ENCODE measurements at places on chromosomes 7 and 10.

- no peak for DNase-seq
Observed at GRCh38 chr7:142872106-142872675, 13.4 kb downstream of the TRPV6 start.

- DNase-seq: peak; percentile 95
Observed at GRCh38 chr10:114638821-114639625, 19.1 kb downstream of the ABLIM1 start.

DNA sequence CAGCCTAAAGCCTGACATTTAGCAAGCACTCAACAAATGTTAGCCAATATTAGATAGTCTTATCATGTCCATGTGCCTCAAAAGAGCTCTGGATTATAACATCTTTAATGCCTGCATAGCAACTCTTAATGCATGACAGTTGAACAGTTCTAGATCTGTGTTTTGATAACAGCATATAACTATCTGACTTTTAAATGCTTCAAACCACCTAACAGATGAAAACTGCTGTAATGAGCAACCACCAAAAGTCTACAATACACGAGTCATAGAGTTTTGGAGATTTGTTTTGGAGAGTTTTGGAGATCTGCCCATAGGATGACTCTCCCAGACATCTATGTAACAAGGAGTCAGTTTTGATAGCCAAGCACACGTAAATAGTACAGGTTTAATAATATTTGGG lies 227.3 kb downstream of the TWIST1 start:
- DNase-seq: peak; percentile 90

- no peak for DNase-seq
Observed at GRCh38 chr7:158366346-158366745, 221.3 kb downstream of the PTPRN2 start.

GRCh38 chr7:136874393-136875032 lies 6.1 kb downstream of the CHRM2 start:
- DNase-seq: peak; percentile 73

- no peak for DNase-seq
Observed at GRCh38 chr7:50973814-50974213, 191.1 kb upstream of the GRB10 start.

- no peak for DNase-seq
Observed at GRCh38 chr10:47139121-47139520, 160.9 kb upstream of the GDF10 start.

DNA sequence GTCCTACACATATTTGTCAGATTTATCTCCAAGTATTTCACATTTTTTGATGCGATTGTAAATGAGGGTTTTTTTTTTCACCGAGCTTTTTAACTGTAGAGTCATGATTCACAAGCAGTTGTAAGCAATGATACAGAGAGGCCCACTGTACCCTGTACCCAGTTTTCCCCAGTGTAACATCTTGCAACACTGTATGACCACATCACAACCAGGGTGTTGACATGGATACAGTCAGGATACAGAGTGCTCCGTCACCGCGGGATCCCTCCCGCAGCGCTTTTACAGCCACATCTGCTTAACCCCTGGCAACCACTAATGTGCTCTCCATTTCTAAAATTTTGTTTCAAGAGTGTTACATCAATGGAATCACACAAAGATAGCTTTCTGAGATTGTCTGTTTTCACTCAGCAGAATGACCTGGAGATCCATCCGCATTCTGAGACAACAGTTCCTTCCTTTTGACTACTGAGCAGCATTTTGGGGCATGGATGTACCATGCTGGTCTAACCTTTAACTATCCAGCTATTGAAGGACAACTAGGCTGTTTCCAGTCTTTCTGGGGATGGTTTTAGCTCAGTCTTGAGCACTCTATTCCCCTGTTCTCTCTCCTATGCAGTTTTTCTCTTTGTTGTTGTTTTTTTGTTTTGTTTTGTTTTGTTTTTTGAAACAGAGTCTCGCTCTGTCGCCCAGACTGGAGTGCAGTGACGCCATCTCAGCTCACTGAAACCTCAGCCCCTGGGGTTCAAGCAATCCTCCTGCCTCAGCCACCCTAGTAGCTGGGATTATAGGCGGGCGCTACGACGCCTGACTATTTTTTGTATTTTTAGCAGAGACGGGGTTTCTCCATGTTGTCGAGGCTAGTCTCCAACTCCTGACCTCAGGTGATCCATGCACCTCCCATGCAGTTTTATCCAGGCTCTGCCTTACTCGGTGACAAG lies 25.9 kb downstream of the GPRIN2 start:
- peak; percentile 87 for DNase-seq

GRCh38 chr7:80232979-80233724 lies 98.5 kb downstream of the GNAI1 start:
- DNase-seq: no peak

GRCh38 chr10:14244801-14245211 lies 85.9 kb downstream of the FRMD4A start:
- peak; percentile 38 for DNase-seq

DNA sequence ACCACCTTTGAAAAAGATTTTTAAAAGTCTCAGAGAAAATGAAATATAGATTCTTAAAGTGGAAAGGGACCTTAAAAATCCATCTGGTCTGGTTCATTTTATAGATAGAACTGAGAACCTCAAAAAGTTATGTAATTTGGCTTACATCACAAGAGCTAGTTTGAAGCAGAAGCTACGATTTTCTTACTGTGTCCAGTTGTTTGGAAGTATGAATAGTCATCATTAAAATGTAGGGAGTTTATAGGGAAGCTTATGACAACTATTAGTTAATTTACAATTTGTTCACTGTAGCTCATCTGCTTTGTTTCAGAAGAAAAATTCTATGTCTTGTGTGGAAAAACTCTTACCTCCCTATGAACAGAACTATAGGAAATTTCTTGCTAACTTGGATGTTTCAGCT lies 26.9 kb downstream of the ZEB1 start:
- DNase-seq: peak; percentile 17

GRCh38 chr10:84214612-84215235 lies 10.6 kb downstream of the LRIT2 start:
- no peak for DNase-seq

DNA sequence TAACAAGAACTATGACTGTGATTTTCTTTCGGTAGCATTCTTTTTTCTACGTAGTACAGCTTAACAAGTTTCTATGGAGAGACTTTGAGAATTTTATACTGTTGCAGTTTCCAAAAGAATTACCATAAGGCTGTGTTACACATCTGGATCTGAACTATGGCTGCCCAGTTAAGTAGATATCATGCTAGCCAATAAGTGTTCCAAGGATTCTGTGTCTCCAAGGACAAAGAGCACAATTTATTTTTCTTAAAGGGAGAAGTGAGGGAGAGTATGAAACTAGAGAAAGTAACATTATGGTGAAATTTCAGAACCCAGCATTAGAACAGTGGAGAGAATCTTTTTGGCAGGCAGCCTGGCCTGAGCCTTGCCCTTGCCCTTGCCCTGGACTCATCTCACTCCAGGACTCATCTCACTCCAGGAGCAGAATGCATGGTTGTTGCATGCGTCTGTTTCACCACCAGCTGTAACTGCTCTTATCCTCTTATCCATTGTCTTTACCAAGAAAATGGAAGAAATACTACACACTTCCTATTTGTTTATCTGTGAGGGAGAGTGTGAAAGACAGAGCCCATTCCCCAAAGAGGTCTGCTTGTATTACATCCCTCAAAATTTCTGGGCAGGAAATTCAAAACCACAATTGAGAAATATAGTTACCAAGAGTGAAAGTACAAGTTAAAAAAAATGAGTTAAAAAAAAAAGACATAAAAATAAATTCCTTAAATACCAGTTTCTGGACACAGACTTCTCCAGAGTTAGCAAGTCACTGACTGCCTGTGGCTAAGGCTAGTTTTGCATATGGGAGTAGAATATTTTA lies 1067.5 kb downstream of the NRG3 start:
- DNase-seq: no peak

- peak; percentile 20 for DNase-seq
Observed at GRCh38 chr10:124647421-124648130, 96.6 kb downstream of the FAM53B start.

DNA sequence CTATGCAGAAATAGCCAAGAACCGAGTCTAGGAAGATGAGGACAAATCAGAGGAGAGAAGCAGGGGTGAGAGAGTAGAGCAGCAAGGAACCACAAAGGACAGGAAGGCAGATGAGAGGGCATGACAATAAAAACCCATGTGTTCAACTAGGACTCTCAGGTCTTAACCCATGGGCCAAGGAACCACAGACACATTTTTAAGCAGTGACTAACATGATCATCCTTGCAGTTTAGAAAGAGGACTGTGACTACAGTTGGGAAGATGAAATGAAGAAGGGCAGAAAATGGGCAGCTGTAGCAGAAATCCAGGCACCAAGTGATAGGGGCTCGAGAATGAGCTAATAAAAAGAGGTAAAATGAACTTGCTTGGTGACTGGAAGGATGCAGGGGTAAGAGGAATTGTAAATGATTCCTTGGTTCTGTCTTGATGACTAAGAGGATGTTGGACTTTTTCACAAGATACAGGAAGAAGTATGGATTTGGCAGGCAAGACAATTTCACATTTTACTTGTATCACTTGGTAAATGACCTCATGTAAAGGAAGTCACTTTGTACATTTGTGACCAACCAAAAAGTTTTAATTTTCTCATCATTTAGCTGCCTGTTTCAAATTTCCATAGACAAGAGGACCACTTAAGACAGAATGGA lies 22.8 kb downstream of the SGMS1 start:
- peak; percentile 49 for DNase-seq

DNA sequence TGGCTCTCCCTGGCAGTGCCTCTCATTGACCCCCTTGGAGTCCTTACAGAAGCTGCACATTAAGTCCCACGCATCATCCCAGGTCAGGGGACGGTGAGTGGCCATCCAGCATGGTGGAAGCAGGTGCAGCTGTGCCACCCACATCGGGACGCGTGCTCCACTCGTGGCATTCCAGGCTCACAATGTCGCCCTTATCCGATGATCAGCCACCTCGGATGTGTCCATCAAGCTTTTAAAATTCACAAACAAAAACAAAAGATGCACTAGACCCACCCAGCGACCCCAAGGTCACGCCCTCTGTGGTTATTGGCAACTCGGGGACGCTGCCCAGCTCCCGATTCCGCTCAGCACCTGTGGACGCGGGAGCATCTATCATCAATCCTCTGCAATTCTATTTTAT lies 530.9 kb downstream of the PTPRN2 start:
- no peak for DNase-seq

GRCh38 chr7:91226411-91226810 lies 37.8 kb upstream of the FZD1 start:
- peak; percentile 25 for DNase-seq

- DNase-seq: peak; percentile 65
Observed at GRCh38 chr7:87110778-87111177, 41.5 kb upstream of the DMTF1 start.

- no peak for DNase-seq
Observed at GRCh38 chr7:5597772-5598171, 174.1 kb upstream of the TNRC18 start.

GRCh38 chr7:1669064-1669951 lies 769 bp upstream of the ELFN1 start:
- DNase-seq: peak; percentile 20

DNA sequence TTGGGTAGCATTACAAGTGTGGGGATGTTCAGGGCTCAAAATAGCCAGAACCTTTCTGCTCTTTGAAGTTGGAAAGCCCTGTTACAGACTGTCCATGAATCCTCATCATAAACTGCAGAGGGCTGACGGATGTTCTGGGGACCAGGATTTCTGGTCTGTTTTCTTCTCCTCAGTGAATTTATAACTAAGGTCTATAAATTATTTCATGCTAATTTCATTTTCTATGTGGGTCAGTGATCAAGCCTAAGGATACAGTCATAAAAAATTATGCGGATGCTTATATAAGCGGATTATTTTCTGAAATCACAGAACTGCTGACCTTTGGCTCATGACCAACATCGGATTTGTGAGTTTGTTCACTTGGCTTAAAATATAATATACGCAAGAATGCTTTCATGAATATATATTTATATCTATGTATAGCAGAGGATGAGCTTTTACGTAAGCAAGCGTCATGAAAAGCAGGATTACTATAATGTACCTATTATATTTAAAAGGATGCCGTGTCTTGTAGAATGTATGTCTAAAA lies 263.7 kb downstream of the GLI3 start:
- DNase-seq: no peak

- peak; percentile 84 for DNase-seq
Observed at GRCh38 chr10:6204341-6205191, 1.8 kb downstream of the PFKFB3 start.

- DNase-seq: no peak
Observed at GRCh38 chr7:83248000-83248399, 85.3 kb upstream of the PCLO start.

DNA sequence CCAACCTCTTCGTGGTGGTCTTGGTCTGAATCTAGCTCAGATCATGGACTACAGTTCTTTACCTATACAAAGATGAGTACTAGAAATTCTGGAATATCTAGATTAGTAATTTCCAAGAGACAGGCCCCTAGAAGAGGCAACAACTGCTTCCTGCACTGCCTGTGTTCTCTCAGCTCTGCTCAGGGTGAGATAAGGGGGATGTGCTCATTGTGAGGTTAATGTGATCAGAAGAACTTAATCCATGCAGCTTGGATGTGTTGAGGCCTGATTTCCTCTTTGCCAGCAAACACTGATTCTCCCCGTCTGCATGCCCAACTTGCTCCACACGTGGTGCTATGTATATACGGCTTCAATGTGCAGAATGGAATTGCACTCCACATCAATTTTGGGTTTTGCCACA lies 268.0 kb downstream of the PHTF2 start:
- no peak for DNase-seq

GRCh38 chr10:2425320-2425719 lies 642.0 kb upstream of the PFKP start:
- DNase-seq: no peak

DNA sequence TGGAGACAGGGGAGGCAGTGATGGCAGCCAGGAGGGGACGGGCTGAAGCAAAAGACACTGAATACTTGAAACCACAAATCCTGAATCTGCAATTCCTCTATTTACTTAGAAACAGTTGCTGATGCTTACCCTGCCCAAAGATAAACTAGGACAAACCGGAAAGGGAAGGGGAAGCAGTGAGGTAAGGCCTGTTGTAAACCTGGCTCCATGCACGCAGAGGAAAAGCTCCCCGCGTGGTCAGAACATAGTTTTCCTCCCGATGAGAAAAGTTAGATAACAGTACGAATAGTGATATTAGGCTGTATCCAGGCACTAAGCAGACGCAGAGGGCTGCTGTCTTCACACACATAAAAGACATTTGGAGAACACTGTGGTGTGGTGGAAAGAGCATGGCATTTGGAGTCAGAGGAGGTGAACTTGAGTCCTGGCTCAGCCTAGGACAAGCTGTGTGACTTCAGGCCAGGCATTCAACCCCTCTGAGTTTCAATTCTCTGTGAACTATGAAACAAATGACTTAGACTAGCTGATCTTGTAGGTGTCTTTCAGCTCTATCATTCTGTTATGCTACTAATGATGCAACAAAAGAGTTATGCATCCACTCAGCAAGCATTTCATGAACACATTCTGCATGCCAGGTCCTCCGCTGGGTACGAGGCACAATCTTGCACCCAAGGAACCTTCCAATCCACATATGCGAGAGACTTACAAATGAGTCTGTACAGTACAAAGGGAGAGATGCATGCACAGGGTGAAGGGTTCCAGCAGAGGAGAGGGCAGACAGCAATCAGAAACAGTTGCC lies 80.9 kb downstream of the SORBS1 start:
- no peak for DNase-seq

- DNase-seq: no peak
Observed at GRCh38 chr10:12806228-12807095, 195.1 kb downstream of the CCDC3 start.

GRCh38 chr7:155802291-155802690 lies 10.0 kb downstream of the SHH start:
- DNase-seq: no peak

Measured in IMR-90 (cell line).